A549 treated with CpdA at 1 μM for 4 hours (cell line): ENCODE measurements at places on chromosomes 12 and 14. TPM values are rescaled to one million over a fixed set of nuclear protein-coding genes. Genes with fewer than 3 reads are reported as not detected.

Gene KIF5A
- 0.17 to 0.31 TPM (median 0.23 TPM) in 5 replicates for total RNA-seq

Gene PKP2
- 2.1 to 3.1 TPM (median 2.5 TPM) in 5 replicates for total RNA-seq

Gene MYH6
- total RNA-seq: not detected in 5 replicates

Gene HCAR2
- total RNA-seq: 0.26 to 0.78 TPM (median 0.30 TPM) in 5 replicates

Gene HOXC4
- total RNA-seq: 2.4 to 4.2 TPM (median 4.0 TPM) in 5 replicates

Gene HOXC12
- not detected in 5 replicates for total RNA-seq

Gene ERBB3
- 1.4 to 2.8 TPM (median 1.6 TPM) in 5 replicates for total RNA-seq

Gene KRT4
- total RNA-seq: 2.3 to 4.2 TPM (median 3.1 TPM) in 5 replicates

Gene KLHL33
- total RNA-seq: 0.01 TPM in 1 of 5 replicates, not detected in the others

Gene AJUBA
- 34.2 to 45.0 TPM (median 38.1 TPM) in 5 replicates for total RNA-seq

Gene USP44
- 0.08 to 0.26 TPM (median 0.17 TPM) in 5 replicates for total RNA-seq

Gene SDSL
- 21.4 to 28.4 TPM (median 24.1 TPM) in 5 replicates for total RNA-seq

Gene DLK1
- 0.22 to 0.65 TPM (median 0.48 TPM) in 5 replicates for total RNA-seq

Gene PRB2
- total RNA-seq: not detected in 5 replicates

Gene SAMD15
- 1.6 to 3.0 TPM (median 2.2 TPM) in 5 replicates for total RNA-seq

Gene KIF21A
- 19.3 to 24.1 TPM (median 21.8 TPM) in 5 replicates for total RNA-seq

Gene CFAP54
- 0.84 to 1.6 TPM (median 1.5 TPM) in 5 replicates for total RNA-seq

Gene POTEM
- not detected in 5 replicates for total RNA-seq

Gene CMA1
- total RNA-seq: not detected in 5 replicates

Gene C14orf39
- not detected in 5 replicates for total RNA-seq

Gene PLEKHG3
- total RNA-seq: 34.5 to 53.1 TPM (median 47.4 TPM) in 5 replicates

Gene NPFF
- total RNA-seq: not detected in 5 replicates

Gene AP4S1
- total RNA-seq: 8.8 to 11.5 TPM (median 9.6 TPM) in 5 replicates

Gene OR6C2
- total RNA-seq: not detected in 5 replicates

Gene KRT2
- total RNA-seq: 0.03 TPM in 1 of 5 replicates, not detected in the others

Gene GLIPR1L2
- total RNA-seq: 0.12 to 0.19 TPM (median 0.13 TPM) in 4 of 5 replicates, not detected in the other

Gene FAM181A
- total RNA-seq: not detected in 5 replicates

Gene GSC
- total RNA-seq: 0.23 to 0.68 TPM (median 0.44 TPM) in 5 replicates

Gene ANKS1B
- total RNA-seq: 0.24 to 0.63 TPM (median 0.47 TPM) in 5 replicates

Gene TSPAN8
- total RNA-seq: 0.15 to 0.28 TPM in 2 of 5 replicates, not detected in the others

Gene TTC9
- 1.8 to 2.1 TPM (median 2.0 TPM) in 5 replicates for total RNA-seq

Gene SIX6
- total RNA-seq: not detected in 5 replicates

Gene PRH2
- 0.24 to 0.34 TPM (median 0.31 TPM) in 3 of 5 replicates, not detected in the others for total RNA-seq

Gene PRB3
- total RNA-seq: not detected in 5 replicates

Gene LPAR5
- 0.34 to 0.59 TPM (median 0.54 TPM) in 5 replicates for total RNA-seq

Gene LRP1-AS
- total RNA-seq: not detected in 5 replicates

Gene VPS37B
- 30.6 to 36.3 TPM (median 33.7 TPM) in 5 replicates for total RNA-seq

Gene CDK17
- 12.1 to 24.9 TPM (median 13.5 TPM) in 5 replicates for total RNA-seq

Gene NGB
- not detected in 5 replicates for total RNA-seq

Gene PIWIL1
- not detected in 5 replicates for total RNA-seq

Gene METTL1
- 51.0 to 61.9 TPM (median 57.7 TPM) in 5 replicates for total RNA-seq

Gene PRICKLE1
- total RNA-seq: 0.85 to 1.8 TPM (median 0.99 TPM) in 5 replicates
